Progenitor cell of endocrine pancreas (in vitro differentiated cells): ENCODE measurements at places on chromosomes 4 and X. TPM values are rescaled to one million over a fixed set of nuclear protein-coding genes. Genes with fewer than 3 reads are reported as not detected.
A peak's percentile ranks its signal among the peaks of the same experiment; 100 is the strongest.

Gene NEK1
- 14.1 and 15.0 TPM in 2 replicates for total RNA-seq

Gene PCGF3
- 79.8 and 87.9 TPM in 2 replicates for total RNA-seq

Gene LNX1
- total RNA-seq = 19.8 and 21.7 TPM in 2 replicates

Gene PDGFRA
- total RNA-seq = 11.4 and 13.8 TPM in 2 replicates

Gene LAP3
- 76.4 and 81.6 TPM in 2 replicates for total RNA-seq

Gene SOD3
- total RNA-seq = 5.0 and 6.2 TPM in 2 replicates

Gene KCTD8
- 1.3 and 1.7 TPM in 2 replicates for total RNA-seq

DNA sequence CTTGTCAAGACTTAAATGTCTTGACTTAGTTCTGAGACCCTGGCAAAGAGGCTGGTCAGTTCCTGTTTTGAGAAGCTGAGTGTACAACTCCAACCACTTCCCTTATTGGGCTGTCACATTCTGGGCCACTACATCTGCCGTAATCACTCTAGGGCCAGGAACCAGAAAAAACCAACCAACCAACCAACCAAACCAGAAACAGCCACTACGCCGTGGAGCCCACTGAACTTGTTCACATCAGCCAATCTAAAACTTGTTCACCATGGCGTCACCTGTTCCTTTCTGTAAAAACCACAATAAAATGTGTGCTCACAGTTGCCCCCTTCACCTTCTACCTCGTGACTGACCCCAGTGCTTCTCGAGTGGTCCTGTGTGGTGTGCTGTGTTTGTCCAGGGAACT lies 107.3 kb downstream of the JADE1 start:
- no peaks in the 10 kb centered on the region for H3K4me1 ChIP-seq
- no peak overlapping the region for H3K27ac ChIP-seq
- H3K27me3 ChIP-seq = no peaks in the 10 kb centered on the region
- no peak overlapping the region for H3K4me3 ChIP-seq

- no peak overlapping the region for H3K4me3 ChIP-seq
- H3K36me3 ChIP-seq = peaks cover 7% of the 10 kb centered on the region
- peak overlapping the region; percentile 95 for H3K27ac ChIP-seq
- H3K27me3 ChIP-seq = no peaks in the 10 kb centered on the region
Measured at GRCh38 chr4:169251291-169252235, 19.2 kb downstream of the SH3RF1 start.

DNA sequence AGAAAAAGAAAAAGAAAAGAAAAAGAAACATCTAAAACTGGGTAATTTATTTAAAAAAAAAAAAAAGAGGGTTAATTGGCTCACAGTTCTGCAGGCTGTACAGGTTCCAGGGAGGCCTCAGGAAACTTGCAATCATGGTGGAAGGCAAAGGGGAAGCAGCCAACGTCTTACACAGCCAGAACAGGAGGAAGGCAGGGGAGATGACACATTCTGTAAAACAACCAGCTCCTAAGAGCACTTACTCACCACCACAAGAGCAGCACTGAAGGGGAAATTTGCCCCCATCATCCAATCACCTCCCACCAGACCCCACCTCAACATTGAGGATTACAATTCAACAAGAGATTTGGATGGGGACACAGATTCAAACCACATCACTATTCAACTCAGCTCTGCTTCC lies 36.8 kb upstream of the TMEM184C start:
- H3K27me3 ChIP-seq = no peaks in the 10 kb centered on the region
- H3K4me3 ChIP-seq = no peak overlapping the region
- H3K27ac ChIP-seq = no peak overlapping the region
- H3K4me1 ChIP-seq = no peaks in the 10 kb centered on the region

- no peak overlapping the region for H3K4me3 ChIP-seq
- H3K27me3 ChIP-seq = no peaks in the 10 kb centered on the region
- no peaks in the 10 kb centered on the region for H3K36me3 ChIP-seq
- H3K27ac ChIP-seq = no peak overlapping the region
Measured at GRCh38 chr4:95980877-95981360, 141.0 kb downstream of the PDHA2 start.

GRCh38 chr4:152185786-152186550 lies 349.9 kb downstream of the FBXW7 start:
- H3K27me3 ChIP-seq = peaks cover 2% of the 10 kb centered on the region
- peaks cover 2% of the 10 kb centered on the region for H3K4me1 ChIP-seq
- H3K36me3 ChIP-seq = no peaks in the 10 kb centered on the region
- DNase-seq = no peak

DNA sequence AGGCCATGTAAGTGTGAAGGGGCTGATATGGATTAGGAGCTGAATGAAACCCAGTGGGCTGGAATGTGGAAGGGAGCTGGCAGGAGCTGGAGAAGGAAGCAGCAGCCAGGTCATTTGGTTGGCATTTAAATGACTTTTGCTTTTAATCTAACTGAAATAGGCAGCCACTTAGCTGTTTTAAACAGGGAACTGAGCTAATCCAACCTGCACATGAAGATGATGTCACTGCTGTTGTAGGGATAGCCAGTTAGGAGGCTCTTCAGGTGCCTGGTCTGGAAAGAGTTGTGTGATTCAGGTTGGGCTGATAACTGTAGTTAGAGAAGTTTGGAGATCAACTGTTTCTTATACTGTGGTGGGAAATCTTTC lies 122.4 kb downstream of the PALLD start:
- no peak overlapping the region for H3K27ac ChIP-seq
- H3K4me3 ChIP-seq = no peak overlapping the region
- H3K27me3 ChIP-seq = peaks cover 21% of the 10 kb centered on the region

DNA sequence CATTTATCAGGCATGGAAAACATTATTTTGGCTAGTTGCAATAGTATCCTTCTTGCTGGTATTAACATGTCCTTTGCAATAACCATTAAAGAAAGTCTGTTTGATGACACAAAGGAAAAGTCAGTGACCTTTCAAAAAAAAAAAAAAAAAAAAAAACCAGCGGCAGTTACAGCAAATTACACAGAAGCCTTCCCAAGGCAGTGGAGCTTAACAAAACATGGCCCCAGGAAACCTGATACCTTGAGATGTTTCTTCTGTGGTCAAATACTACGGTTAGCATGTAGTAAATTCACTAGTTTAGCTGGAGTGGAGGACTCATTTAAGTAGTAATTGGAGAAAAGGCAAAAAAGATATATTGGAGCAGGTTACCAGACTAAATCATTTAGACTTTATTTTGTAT lies 359.1 kb downstream of the DACH2 start:
- H3K4me3 ChIP-seq = no peak overlapping the region
- DNase-seq = no peak
- H3K4me1 ChIP-seq = peaks cover 17% of the 10 kb centered on the region
- no peaks in the 10 kb centered on the region for H3K36me3 ChIP-seq

DNA sequence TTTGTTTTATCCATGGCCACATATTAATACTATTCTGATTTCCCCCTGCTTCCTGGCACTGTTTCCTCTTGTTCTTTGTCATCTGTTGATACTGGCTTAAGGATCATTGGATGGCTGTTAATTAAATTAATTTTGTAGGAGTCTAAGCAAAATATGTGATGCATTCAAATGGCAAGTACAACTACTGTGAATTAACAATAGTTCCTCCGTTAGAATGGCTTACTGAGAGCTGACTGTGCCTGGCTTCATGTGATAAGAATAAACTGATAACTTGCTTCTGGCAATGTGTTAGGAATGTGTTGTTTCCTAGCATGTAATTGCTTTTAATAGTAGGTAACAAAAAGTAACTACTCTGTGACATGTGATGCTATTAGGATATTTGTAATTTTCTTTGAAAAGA lies 98.5 kb downstream of the RPA4 start:
- H3K4me3 ChIP-seq = no peak overlapping the region
- no peaks in the 10 kb centered on the region for H3K36me3 ChIP-seq
- H3K27me3 ChIP-seq = no peaks in the 10 kb centered on the region
- H3K27ac ChIP-seq = no peak overlapping the region
- DNase-seq = no peak

- H3K4me1 ChIP-seq = peaks cover 9% of the 10 kb centered on the region
- H3K27me3 ChIP-seq = no peaks in the 10 kb centered on the region
- H3K4me3 ChIP-seq = no peak overlapping the region
- H3K27ac ChIP-seq = no peak overlapping the region
- peaks cover 18% of the 10 kb centered on the region for H3K36me3 ChIP-seq
- no peak for DNase-seq
Measured at GRCh38 chr4:81455897-81456296, 15.8 kb downstream of the RASGEF1B start.

DNA sequence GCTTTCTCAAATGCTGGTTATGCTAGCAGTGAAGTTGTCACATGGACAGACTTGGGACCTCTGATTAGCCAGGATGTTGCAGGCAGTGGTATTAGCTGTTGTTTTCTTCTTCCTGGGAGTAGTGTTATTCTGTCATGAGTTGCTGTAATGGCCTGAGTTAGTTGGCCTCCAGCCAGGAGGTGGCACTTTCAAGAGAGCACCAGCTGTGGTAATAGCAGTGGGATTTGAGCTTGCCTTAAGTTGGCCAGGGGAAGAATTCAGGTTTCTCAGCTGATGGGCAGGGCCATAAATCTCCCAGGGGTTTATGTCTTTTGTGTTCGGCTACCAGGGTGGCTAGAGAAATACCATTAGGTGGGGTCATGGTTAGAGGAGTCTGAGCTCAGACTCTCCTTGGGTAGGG lies 132.6 kb downstream of the GLUD2 start:
- H3K27ac ChIP-seq = no peak overlapping the region
- no peak overlapping the region for H3K4me3 ChIP-seq
- H3K36me3 ChIP-seq = peaks cover 19% of the 10 kb centered on the region
- H3K4me1 ChIP-seq = no peaks in the 10 kb centered on the region
- H3K27me3 ChIP-seq = no peaks in the 10 kb centered on the region
- DNase-seq = no peak

DNA sequence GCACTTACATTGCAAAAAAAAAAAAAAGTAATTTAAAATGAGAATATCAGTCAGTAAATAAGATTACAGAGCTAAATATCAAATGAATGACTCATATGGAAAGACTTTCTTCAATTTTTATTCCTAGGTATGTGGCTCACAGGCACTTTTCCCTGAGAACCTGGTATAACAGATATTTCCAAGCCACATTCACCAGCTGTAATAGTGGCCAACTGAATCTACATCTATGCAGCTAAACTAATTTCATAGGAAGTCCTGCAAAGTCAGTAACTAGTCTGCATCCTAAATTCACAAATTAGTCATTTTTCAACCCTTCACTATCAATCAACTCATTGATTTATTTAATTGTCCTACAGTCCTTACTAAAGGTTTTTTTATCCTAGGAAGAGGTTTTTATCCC lies 5.6 kb downstream of the PDE5A start:
- peaks cover 6% of the 10 kb centered on the region for H3K36me3 ChIP-seq
- no peak for DNase-seq

DNA sequence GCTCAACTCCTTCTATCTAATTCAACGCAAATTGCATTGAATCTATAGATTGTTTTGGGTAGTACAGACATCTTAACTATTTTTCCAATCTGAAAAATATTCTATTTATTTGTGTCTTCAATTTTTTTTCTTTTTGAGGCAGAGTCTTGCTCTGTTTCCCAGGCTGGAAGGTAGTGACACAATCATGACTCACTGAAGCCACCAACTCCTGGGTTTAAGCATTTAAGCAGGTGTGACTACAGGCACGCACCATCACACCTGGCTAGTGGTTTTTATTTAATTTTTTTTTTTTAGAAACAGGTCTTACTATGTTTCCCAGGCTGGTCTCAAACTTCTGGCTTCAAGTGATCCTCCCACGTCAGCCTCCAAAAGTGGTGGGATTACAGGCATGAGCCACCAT lies 98.3 kb downstream of the GK start:
- H3K27ac ChIP-seq = no peak overlapping the region
- no peak for DNase-seq
- no peak overlapping the region for H3K4me3 ChIP-seq
- no peaks in the 10 kb centered on the region for H3K27me3 ChIP-seq

GRCh38 chr4:70945452-70946055 lies 43.4 kb downstream of the MOB1B start:
- H3K4me1 ChIP-seq = peaks cover under 1% of the 10 kb centered on the region
- no peak overlapping the region for H3K4me3 ChIP-seq
- no peaks in the 10 kb centered on the region for H3K27me3 ChIP-seq
- H3K36me3 ChIP-seq = peaks cover 8% of the 10 kb centered on the region
- DNase-seq = no peak
- no peak overlapping the region for H3K27ac ChIP-seq

DNA sequence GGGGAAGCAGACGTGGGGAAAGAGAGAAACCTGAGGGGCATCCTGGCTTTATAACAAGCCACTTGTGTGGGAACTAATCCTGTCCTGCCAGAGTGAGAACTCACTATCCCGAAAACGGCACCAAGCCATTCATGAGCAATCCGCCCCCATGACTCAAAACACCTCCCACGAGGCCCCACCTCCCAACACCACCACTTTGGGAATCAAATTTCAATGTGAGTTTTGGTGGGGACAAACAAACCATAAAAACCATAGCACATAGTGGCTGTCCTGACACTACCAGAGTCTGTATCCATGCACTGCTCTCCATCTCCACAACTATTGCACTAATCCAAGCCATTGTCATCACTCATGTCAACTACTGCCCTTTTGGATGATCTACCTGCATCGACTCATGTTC lies 28.5 kb upstream of the SEPTIN6 start:
- H3K27ac ChIP-seq = no peak overlapping the region
- no peaks in the 10 kb centered on the region for H3K4me1 ChIP-seq
- no peaks in the 10 kb centered on the region for H3K27me3 ChIP-seq
- DNase-seq = no peak

DNA sequence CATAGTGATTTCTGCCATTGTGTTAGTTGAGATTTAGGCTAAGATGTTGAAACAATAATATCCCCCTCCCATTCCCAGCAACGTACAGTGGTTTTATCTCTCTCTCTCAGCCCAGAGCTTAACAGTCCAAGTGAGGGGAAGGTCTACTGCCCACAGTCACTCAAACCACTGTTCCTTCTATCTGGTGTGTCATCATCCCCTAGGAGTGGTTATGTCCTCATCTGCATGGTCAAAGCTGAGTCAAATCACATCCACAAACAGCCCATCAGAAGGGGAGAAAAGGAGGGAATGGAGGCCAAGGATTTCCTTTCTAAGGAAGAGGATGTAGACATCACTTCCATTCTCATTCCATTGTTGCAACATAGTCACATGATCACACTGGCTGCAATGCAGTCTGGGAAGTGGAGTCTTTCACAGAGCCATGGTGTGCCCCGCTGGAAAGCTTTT lies 42.8 kb upstream of the CHRNA9 start:
- peaks cover 21% of the 10 kb centered on the region for H3K4me1 ChIP-seq
- H3K4me3 ChIP-seq = no peak overlapping the region
- no peaks in the 10 kb centered on the region for H3K36me3 ChIP-seq
- no peak overlapping the region for H3K27ac ChIP-seq

DNA sequence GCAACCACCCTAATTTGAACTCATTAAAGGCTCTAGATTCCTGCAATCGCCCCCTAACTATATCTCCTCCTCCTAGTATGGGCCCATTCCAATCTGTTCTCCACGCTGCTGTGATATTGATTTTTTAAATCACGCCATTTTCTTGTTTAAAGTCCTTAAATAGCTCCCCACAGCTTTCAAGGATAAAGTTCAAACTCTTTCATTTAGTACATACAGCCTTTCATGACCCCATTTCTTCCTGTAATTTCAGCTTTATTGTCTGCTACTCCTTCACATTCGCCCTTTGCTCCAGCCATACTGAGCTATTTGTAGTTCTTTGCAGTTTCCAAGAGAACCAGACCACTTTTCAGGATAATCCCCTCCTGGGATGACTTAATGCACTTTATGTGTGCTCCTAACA lies 118.5 kb downstream of the GC start:
- peaks cover 28% of the 10 kb centered on the region for H3K4me1 ChIP-seq
- DNase-seq = no peak
- H3K4me3 ChIP-seq = no peak overlapping the region
- peaks cover 10% of the 10 kb centered on the region for H3K36me3 ChIP-seq
- H3K27me3 ChIP-seq = no peaks in the 10 kb centered on the region
- H3K27ac ChIP-seq = peak overlapping the region; percentile 54

GRCh38 chrX:71105628-71106027 lies 912 bp downstream of the CXorf65 start:
- peaks cover 2% of the 10 kb centered on the region for H3K36me3 ChIP-seq
- DNase-seq = no peak
- peaks cover 36% of the 10 kb centered on the region for H3K4me1 ChIP-seq
- H3K27me3 ChIP-seq = no peaks in the 10 kb centered on the region
- H3K27ac ChIP-seq = no peak overlapping the region
